A549 treated with Mapracorat at 1 μM for 4 hours (cell line): ENCODE measurements at places on chromosomes 13 and 19. TPM values are rescaled to one million over a fixed set of nuclear protein-coding genes. Genes with fewer than 3 reads are reported as not detected.

ZNF112 gene
- total RNA-seq = 1.5 to 2.3 TPM (median 2.1 TPM) in 5 replicates

PTGER1 gene
- total RNA-seq = 0.09 to 0.26 TPM (median 0.12 TPM) in 5 replicates

MBNL2 gene
- 9.7 to 13.3 TPM (median 12.7 TPM) in 5 replicates for total RNA-seq

NLRP11 gene
- 0.04 TPM in 1 of 5 replicates, not detected in the others for total RNA-seq

ZSCAN1 gene
- not detected in 5 replicates for total RNA-seq

SLC8A2 gene
- 0.25 to 0.75 TPM (median 0.51 TPM) in 5 replicates for total RNA-seq

CLIP3 gene
- total RNA-seq = 0.72 to 1.3 TPM (median 0.84 TPM) in 5 replicates

LILRA1 gene
- total RNA-seq = not detected in 5 replicates
